ENCODE measurements at places on chromosomes 2 and 18.

- no peak for DNase-seq
Observed at GRCh38 chr2:129619471-129619870, 360.0 kb upstream of the RAB6C start.

DNA sequence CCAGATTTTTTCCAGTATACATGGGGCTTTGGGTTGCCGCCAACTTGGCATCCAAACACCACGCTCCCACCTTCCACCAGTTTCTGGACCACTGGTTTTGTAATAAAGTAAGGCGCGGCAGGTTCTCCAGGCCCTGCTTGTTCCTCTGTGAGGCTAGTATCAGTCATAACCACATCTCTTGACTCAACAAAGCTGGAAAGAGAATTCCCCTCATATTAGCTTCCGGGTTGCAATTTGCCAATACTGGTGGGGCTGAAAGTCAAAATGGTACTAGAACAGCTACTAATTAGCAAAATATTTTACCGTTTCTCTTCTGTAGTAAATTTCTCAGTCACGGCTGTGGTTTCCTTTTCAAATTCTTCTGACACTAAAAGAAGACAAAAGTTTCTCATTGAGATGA, 25.0 kb downstream of the TTN start:
- DNase-seq = no peak

- DNase-seq = no peak
Observed at GRCh38 chr18:68727506-68727905, 12.6 kb upstream of the TMX3 start.

GRCh38 chr2:237615631-237616249, 11.6 kb upstream of the LRRFIP1 start:
- no peak for DNase-seq

- DNase-seq = no peak
Observed at GRCh38 chr2:70772486-70773155, 4.6 kb upstream of the ADD2 start.

DNA sequence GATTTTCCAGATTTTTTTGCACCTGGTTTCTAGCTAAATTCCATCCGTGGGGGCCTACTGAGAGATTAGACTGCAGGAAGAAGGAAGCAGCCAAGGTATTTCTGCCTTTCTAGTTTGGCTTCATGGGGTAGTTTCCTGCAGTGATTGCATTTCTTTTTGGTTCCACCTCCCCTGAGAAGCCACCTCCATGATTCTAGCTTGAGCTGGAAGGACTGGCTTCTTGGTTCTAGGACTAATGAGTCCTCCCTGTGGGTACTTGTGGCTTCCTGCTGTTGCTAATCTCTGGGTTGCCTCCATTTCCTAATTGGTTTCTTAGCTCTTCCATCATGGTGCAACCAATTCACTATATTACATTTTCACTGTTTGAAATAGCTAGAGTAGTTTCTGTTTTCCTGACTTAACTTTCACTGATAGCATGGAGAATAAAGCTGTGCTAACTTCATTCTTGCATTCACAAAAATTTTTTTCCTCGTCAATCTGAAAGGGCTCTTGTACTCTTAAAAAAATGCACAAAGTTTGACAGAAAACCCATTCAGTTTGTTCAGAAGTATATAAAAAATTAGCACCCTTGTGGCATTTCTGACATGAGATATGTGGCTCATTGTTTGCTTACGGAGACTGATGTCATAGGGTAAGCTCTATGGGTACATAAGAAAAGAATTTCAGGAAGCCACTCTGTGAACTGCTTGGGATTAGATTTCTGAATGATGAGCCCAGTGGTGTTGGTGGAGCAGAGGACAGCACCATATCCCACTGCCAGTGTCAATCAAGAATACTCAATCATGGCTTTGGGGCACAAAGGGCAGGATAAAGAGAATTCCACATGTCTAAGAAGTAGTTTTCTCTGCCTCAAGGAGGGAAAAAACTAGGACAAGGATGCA, 242.8 kb upstream of the RBMS1 start:
- DNase-seq = no peak

DNA sequence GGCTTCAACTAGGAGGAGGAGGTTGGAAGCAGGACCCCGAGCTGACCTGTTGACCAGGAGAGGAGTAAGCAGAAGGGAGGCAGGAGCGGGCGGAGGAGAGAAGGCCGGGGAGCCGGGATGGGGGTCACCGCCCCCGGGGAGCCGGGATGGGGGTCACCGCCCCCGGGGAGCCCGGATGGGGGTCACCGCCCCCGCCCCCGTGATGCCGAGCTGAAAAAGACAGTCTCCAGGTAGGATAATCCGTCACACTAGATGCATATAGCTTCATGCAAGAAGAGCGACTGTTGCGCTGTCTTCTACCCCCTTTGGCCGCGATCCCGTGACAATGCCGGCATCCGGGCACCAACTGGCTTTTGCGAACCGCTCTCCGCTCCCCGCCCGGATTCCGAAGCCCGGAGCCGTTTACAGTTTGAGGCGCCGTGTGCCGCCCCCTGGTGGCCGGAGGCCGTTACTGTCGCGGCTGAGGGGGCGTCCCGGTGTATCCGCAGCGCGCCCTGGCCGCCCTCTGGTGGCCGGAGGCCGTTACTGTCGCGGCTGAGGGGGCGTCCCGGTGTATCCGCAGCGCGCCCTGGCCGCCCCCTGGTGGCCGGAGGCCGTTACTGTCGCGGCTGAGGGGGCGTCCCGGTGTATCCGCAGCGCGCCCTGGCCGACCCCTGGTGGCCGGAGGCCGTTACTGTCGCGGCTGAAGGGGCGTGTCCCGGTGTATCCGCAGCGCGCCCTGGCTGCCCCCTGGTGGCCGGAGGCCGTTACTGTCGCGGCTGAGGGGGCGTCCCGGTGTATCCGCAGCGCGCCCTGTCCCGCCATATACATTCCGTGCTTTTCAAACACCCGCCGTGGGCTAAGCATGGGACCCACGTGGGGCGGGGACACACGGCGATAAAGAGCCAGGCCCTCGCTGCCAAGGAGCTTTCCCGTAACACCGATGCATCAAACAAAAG, 89.6 kb downstream of the ACTR3 start:
- peak; percentile 17 for DNase-seq

GRCh38 chr18:3083766-3084165, 70.8 kb upstream of the LPIN2 start:
- DNase-seq = no peak

GRCh38 chr2:110829413-110830146, 97.2 kb downstream of the ACOXL start:
- DNase-seq = no peak

- no peak for DNase-seq
Observed at GRCh38 chr2:110105608-110106467, 9.8 kb downstream of the MALL start.

DNA sequence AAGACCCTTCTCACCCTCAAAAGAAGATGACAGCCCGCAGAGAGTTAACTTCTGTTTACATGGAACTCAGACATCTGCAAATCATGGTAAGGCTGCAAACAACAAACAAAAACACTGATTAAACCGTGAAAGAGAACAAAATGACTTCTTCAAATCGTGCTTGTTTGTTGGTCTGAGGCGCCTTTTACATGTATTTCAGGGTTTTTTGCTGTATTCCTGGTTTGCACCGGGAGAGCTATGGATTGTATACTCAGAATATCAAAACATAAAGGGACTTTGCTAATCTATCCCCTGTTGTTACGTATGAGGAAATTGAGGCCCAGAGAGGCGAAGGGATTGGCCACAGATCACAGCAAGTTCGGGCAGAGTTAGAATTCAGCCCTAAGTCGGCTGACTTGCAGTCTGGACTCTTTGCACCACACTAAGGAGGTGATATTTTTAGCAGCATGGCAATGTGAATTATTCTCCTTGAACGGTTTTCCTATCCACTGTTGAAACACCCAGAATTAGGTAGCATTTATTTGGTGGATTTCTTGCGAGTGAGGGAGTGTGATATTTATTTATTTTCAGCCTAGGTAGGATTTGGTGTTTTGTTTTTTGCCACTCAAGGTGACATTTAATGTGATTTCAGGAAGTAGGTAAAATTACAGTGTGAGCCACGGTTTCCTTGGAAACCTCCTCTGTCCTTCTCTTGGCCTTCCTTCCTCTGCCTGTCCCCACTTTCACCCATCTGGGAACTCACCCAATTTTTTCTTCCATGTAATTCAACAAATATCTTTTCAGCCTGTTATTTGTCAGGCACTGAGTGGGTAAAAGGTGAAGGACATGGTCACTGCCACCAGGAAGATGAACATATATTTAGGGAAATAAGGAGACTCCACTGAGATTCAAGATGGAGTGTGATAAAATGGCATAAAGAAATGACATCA, 980 bp upstream of the PDE6D start:
- DNase-seq = peak; percentile 5

DNA sequence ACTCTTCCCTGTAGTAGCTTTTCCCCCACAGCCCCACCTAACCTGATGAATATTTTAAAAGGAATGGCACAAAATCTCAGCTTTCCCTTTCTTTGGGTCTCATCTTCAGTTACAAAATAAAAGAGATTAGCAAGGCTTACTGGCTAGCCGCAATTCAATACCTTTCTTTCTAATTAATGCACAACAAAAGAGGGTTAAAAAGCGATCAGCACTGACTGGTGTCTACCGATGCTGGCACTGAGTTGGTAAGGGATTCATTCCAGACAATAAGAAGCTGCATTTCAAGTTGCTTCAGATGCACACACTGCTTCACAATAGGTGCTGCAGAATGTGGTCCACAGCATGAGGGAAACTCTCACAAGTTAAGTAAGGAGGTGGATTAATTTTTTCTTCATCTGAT, 41.9 kb downstream of the HDHD2 start:
- DNase-seq = no peak

- no peak for DNase-seq
Observed at GRCh38 chr2:203687165-203687564, 19.3 kb upstream of the CD28 start.

DNA sequence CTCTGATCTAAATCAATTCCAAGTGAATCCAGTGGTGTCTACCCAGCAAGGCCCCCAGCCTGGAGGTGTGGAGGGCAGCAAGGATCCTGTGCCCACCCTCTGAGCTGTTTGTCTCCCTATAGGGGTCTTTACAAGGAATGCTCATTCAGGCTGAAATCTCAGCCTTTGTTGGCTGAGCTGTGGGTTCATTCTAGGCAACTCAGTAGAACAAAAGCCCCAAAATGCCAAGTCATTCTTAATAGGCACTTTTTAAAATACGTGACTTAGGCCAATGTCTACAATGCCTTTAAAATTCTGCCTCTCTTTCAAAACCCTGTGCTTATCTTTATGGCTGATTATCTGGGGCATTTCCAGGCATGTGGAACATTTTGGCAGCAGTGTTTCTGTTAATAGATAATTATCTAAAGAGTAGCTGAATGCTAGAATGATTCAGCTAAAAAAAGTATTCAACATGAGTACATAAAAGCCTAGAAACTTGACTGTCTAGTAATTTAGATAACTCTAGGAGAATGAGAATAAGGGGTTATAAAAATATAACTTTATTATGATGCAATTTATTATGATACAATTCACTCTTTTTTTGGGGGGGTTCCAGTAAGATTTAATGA, 7.4 kb downstream of the UGT1A6 start:
- no peak for DNase-seq

- no peak for DNase-seq
Observed at GRCh38 chr2:6656633-6657032, 209.1 kb downstream of the CMPK2 start.
